Stimulated activated CD4-positive, alpha-beta T cell treated with anti-CD3 and anti-CD28 coated beads, Interleukin-2, amount 100 ng/mL, for 24 hours (primary cell): ENCODE measurements at places on chromosomes 2 and 18.

DNA sequence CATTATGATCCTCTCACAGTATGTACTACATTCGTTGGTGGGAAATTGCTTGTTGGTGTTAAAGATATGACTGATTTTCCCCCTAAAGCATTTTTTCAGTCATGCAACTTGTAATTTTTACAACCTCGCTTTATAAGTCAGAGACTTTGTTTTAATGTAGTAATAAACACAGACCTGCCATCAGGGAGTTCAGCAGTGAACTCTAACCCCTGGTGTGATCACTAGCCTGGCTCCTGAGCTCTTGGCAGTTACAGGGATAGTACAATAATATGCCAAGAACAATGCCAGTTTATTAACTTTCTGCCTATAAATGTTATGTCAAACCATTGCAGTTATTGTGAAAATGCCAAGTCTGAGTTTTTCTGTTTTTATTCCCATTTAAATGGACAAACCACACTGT, 93.8 kb downstream of the EDAR start:
- no peak for DNase-seq

- no peak for DNase-seq
These were observed 3.3 kb downstream of the PPP1R7 start for GRCh38 chr2:241153616-241154015.

DNA sequence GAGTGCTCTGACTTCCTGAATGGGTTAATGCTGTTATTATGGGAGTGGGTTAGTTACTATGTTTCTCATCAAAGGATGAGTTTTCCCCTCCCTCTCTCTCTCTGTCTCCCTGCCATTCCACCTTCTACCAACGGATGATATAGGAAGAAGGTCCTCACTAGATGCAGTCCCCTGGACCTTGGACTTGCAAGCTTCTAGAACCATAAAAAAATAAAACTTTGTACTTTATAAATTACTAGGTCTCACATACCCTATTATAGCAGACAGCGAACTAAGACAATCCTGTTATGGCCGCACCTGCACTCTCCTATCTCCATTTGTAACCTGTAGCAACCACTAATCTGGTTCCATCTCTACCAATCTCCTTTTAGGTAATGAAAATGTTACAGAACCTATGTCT, 564.9 kb downstream of the CNTNAP5 start:
- no peak for DNase-seq

GRCh38 chr2:72062336-72062735, 85.3 kb downstream of the CYP26B1 start:
- DNase-seq = no peak

DNA sequence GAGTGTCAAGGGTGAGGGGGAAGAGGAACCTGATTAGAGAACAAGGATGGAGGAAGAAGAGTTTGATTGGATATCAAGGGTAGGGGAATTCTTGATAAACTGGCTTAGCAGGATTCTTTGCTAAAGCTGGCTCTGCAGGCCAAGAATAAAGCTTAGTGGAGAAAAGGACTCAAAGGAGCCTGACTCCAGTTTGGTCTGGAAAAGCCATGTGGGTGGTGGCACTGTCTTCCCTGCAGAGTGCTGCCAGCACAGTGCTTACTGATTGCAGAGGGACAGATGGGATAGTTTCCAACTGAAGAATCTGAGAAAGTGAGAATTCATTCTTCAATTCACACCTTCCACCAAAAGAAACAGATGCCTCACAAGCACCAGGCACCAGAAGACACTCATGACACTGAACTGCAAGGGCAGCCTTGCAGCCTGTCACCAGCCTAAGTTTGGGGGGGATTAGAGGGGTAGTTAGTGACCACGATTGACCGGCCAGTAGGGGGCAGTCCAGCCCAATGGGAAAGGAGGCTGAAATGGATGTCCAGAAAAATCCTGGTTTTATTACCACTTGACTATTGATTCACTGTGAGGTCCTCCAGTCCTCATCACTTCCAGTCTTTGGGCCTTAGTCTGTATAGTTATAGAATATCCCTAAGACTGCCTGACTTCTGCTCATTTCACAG, 334.5 kb downstream of the SMAD2 start:
- DNase-seq = no peak

GRCh38 chr2:85741833-85742455, 11.8 kb upstream of the ATOH8 start:
- DNase-seq = no peak

GRCh38 chr2:68371581-68371980, 6.5 kb downstream of the PLEK start:
- no peak for DNase-seq

GRCh38 chr2:42768706-42769256, 4.8 kb upstream of the OXER1 start:
- DNase-seq = no peak

DNA sequence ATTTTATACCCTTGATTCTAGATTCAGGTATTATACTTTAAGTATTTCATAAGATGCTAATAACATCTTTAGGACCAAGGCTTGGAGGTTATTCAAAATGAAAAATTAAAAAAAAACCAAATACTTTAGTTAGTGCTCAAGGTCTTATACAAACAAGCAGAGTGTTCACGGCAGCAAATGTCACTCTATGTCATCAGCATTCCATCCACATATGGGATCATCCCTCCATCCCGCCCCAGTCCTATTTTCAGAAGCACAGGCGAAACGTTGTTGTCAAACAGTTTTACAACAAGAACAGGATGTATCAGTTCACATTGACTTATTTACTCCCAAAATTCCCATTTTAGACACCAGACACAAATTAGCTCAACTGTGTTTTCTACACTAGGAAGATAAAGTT, 83.7 kb downstream of the DSEL start:
- DNase-seq = no peak

DNA sequence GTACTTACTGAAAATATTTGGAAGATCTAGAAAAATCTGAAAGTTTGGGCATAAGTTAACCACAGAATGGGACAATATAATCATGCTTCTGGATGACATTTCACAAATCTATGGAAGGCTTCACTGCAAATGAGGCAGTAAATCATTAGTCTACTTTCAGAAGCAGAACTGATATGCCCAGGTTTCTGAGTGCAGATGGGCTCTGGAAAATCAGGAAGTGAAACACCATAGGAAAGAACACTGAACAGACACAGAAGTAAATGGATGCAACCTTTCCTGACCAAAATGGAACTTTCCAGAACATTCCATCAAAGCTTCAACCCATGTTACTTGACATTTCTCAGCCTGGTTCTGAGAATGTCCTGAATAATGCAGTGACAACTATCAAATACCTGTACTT, 55.1 kb downstream of the KCNG3 start:
- DNase-seq = no peak

GRCh38 chr2:10382354-10383061, 65.6 kb downstream of the ODC1 start:
- DNase-seq = peak; percentile 24

- DNase-seq = no peak
These were observed 58.7 kb downstream of the THADA start for GRCh38 chr2:43537137-43537536.

- peak; percentile 26 for DNase-seq
These were observed at the start of gene ANTXR1 for GRCh38 chr2:69013142-69013839. Gene ANTXR1, plus strand, starts transcription at chr2:69013179. Its CDS starts 321 bp downstream, at chr2:69013500.

DNA sequence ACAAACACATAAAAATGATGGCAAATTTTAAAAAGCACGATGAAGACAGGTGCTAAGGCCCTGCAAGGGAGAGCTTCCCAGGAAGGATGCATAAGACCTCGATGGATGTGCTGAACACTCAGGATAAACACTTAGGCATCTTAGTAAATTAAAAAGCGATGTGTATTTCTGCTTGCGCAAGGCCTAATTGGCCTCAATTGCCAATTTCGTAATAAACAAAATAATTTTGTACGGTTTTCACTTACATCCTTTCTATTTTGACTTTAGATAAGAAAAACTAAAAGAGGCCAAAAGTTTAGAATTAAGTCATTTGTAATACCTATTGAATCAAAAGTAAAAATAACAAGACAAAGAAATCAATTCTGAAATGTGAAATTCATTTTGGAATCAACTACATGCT, 189.1 kb downstream of the TCF4 start:
- DNase-seq = no peak
